ENCODE measurements at places on chromosomes 1 and 21. TPM values are rescaled to one million over a fixed set of nuclear protein-coding genes. Genes with fewer than 3 reads are reported as not detected.
A peak's percentile ranks its signal among the peaks of the same experiment; 100 is the strongest.

KRTAP11-1 gene
- not detected for polyA plus RNA-seq

GBP7 gene
- not detected for polyA plus RNA-seq

SLAMF6 gene
- not detected for polyA plus RNA-seq

DNA sequence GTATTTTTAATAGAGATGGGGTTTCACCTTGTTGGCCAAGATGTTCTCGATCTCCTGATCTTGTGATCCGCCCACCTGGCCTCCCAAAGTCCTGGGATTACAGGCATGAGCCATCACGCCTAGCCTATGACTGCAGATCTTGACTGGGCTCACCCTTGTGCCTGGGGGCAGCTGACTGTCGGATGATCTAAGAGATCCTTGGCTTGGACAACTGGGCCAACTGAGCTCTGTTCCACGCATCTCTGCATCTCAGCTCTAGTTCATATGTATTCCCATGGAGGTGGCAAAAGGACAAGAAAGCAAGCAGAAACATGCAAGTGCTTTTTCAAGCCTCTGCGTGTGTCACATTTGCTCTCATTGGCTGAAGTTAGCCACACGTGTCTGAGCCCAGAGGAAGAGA, 75.8 kb upstream of the SELENON start:
- no peak for DNase-seq

DNA sequence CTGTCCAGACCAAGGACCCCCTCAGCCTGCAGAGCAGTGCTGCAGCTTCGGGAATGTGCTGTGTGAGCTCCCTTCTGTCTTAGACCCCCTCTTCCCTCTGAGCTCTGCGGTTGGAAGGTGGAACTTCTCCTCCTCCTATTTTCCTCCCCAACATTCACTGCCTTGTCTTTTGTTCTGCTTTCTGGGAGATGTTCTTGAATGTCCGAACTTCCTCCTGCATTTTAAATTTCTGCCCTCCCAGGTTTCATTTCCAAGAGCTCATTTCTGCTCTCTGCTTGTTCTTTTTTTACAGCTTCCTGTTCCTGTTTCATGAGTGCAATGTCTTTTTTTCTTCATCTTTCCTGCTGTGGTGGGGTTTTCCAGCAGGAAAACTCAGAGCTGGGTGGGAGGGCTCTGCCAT, 29.3 kb downstream of the RRP1 start:
- DNase-seq, result no peak

DNA sequence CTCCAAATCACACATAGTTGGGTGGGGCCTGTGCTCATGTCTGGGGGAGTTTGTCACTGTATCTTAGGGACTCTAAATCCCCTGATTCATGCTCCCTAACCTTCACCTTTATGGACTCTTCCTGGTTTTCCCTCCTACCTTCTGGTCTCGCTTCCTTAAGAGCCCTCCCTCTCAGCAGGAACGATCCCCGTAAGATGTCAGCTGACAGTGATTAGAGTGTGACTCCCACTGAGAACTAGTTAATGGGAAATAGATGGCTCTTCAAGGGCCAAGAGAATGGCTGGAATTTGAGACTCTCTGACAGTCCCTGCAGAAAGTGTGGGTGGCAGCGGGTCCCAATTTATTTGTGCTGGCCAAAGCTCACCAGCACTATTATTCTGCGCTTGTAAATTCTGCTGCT, 22.0 kb downstream of the LYPD8 start:
- DNase-seq, result no peak

DNA sequence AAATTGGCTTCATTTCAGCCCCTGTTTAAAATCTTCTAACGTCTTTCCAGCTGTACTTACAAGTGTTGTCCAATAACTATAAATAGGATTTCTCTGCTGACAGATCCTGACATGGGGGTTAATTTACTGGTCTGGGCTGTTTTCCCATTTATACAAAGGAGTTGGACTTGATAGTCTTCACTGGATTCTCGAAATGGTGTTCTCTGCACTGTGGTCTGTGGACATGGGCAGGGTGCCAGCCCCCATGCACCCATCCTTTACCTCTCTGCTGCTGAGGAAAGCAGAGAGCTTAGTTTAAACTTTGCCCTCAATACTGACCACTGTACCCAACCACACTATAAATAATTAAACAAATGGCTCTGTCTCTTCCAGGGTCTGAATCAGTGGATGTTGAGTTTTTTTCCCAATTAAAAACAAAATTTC, 5.2 kb downstream of the DIO1 start:
- peak; percentile 79 for DNase-seq

- no peak for DNase-seq
These were observed 53.7 kb downstream of the TP53BP2 start for GRCh38 chr1:223792046-223792445.

DNA sequence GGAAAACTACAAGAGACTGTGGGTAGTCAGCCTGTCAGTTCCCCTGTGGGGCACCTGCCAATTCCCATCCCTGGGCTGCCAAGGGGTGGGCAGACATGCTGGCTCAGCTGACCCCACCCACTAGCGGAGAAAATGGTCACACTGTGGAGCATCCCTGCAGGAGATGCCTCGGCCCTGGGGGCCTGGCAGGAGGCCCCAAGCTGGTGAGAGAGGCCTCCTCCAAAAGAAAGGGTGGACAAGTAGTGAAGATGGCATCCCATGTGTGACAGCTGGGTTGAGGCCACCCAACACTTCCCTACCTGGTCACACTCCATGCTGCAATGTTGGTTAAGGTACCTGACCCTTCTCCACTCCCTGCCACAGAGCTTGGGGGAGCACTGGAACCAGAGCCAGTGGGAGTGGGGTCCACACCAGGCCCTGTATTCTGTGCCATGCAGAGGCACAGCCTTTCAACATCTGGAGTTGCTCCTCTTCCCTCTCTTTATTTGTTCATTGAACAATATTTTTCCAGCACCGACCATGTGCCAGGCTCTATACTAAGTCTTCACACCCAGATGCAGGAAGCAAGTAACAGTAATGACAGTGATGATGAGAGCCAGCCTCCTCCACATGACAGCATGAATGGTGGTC, 59.5 kb downstream of the KLHDC7A start:
- no peak for DNase-seq

DNA sequence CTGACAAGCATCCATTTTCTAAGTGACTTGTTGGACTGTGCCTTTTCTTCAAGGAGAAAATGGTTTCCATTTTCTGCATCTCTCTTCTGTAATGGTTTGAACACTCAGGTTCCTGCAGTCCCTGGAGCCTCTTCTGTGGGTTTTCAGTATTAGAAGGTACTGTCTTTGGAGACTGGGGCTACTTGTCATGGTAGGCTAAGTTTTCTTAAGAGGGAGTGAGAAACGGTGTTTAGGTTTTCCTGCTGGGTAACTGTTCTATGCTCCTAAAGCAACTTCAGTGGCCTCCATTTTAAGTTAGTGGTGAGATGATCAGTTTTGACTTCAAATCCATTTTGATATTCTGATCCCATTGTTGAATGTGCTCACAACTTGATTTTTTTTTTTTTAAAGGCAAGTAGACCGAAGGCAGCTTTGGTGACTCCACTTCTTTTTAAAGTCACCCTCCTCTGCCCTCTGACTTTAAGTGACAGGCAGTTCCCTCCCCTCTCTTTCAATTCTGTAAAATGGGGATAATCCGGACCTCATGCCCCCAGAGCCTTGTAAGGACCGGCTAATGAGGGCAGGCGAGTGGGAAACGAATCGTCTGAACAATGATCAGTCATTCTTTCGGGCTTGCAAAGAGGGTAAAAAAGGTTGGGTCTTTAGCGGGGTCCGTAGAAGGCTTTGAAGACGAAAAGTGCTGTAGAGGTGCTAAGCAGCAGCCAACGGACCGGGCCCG, 1.0 kb upstream of the ARID1A start:
- no peak for DNase-seq

Measured in HepG2 (cell line).